NCI-H1417 treated with DMSO at 0.1 percent for 48 hours (cell line): ENCODE measurements at places on chromosomes 7 and 10.

GRCh38 chr10:127887541-127888415 is 5.0 kb downstream of the CLRN3 start:
- no peak for DNase-seq

- DNase-seq, result no peak
Measured at GRCh38 chr7:102079140-102080018, 207.3 kb upstream of the SH2B2 start.

- no peak for DNase-seq
Measured at GRCh38 chr10:43820663-43821062, 172.0 kb upstream of the ZNF32 start.

DNA sequence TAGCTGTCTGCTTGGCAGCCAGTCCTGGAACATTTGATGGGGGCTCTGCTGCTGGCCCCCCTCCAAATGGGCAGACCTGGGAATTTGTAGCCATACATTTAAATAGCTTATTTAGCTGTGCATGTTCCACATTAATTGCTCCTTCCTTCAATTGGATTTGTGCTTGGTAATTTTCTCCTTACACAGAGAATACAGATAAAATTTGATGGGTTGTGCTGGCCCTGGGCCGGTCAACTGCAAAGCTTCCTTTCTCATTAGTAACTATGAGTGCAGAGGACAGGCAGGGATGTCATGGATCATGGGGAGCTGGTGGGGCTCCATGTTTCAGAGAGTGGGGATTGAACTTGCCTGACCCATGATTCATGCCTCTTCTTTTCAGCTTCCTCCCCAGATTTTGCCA is 201.5 kb upstream of the GHITM start:
- no peak for DNase-seq

GRCh38 chr7:100875356-100875751 is 451 bp downstream of the SRRT start:
- DNase-seq, result no peak

DNA sequence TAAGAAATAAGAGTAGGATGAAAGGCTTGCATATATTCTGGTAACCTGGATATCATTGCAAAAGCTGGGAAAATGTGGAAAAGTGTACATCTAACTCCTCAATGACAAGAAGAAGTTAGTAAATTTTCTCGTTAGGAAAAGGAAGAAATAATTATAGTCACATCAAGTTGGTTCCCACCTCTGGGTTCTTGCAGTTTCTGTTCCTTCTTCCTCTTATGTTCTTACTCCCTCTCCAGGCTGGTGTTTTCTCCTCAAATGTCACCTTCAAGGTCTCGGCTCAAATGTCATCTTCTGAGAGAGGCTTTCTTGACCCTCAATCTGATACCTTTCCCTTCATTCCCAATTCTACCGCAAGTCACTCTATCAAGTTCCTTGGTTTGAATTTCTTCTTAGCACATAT is 64.4 kb downstream of the ENTPD1 start:
- DNase-seq, result no peak

GRCh38 chr7:77288676-77289320 is 89.2 kb upstream of the FGL2 start:
- no peak for DNase-seq

DNA sequence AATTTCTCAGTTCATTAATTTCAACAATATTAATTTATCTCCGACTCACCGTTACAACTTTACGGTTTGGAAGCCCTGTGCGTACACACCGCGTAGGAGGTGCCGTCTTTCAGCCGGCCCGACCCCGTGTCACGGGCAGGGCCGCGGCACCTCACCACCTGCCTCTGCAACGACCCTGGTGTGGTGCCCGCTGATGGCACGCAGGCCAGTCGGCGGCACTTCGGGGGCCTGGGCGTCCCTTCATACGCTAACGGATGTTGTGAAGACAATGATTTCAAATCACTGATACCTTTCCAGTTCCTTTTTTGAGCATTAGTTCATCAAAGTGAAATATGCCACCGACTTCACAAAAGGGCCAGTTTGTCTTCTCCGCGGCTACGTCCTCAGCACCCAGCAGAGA is 125.3 kb downstream of the EBF3 start:
- no peak for DNase-seq

DNA sequence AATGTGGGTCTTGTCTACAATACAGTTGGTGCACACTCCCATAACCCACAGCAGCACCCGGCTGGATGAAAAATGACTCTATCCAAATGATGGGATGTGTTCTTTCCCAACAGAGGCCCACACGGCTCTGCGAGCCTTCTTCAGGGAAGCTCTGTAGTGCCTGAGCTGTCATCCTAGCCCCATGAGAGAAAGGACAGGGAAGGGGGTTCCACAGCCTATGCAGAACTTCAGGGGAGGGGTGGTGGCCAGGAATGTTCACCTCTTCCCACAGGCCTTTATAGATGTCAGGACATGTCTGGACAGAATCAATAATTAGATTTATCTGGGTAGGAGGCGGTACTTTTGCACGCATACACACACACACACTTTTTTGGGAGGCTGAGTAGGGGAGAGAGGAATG is 109.0 kb downstream of the JCAD start:
- DNase-seq, result no peak

DNA sequence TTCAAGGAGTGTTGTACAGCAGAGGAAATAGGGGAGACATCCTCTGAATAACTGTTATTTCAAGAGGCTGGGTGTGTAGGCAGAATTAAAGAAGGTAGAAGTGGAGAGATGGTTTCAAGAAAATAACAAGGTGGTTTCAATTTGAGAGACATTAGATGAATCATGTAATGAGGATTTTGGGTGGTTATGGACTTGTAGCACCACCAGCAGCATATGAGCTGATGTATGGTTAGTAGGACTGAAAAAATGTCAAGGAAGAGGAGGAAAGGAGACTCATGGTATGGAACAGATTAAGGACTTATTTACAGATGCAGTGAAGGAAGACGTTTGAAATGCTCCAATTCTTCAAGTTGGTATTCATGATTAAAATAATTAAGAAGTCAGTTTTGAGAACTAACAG is 166.2 kb downstream of the EXOC4 start:
- DNase-seq, result no peak

DNA sequence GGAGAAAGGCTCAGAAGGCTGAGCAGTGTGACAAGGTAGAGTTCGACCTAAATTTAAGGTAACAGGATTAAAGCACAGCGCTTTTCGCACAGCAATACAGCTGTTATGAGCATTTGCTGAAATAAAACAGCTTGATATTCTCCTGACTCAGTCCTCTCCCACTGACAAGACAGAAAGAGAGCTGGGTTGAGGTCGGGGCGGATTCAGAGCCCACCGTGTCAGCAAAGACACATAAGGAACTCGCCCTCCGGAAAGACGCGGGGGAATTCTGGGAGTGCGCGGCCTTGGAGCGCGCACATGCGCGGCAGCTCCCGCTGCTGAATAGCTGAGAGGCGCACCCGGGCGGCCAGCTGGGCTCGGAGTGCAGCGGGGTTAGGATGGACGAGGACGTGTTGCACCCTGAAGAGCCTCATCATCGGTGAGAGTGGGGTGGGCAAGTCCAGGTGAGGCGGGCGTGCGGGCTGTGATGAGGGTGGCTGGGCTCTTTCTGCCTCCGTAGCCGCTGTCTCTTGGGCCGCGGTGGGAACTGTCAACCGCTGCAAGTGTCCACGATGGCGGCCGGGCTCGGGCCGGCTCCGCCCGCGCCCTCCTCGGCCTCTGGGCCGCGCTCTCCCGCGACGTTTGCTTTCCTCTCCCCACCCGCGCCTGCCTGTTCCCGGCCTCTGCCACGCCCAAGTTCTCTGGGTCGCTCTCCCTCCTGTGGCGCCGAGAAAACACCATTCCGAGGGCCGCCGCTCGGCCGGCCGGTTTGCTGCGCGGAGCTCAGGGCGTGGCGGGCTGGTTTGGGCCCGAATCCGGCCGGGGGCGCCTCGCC is 120.6 kb downstream of the LYZL1 start:
- DNase-seq, result no peak

GRCh38 chr7:97006055-97006815 is 882 bp downstream of the DLX6 start:
- DNase-seq, result no peak

GRCh38 chr7:121038717-121039509 is 50.4 kb downstream of the CPED1 start:
- DNase-seq, result no peak

- no peak for DNase-seq
Measured at GRCh38 chr10:104816501-104816900, 175.4 kb downstream of the SORCS3 start.

GRCh38 chr10:96334616-96335526 is 23.9 kb downstream of the OPALIN start:
- no peak for DNase-seq

GRCh38 chr7:69780379-69780778 is 182.1 kb downstream of the AUTS2 start:
- peak; percentile 88 for DNase-seq

DNA sequence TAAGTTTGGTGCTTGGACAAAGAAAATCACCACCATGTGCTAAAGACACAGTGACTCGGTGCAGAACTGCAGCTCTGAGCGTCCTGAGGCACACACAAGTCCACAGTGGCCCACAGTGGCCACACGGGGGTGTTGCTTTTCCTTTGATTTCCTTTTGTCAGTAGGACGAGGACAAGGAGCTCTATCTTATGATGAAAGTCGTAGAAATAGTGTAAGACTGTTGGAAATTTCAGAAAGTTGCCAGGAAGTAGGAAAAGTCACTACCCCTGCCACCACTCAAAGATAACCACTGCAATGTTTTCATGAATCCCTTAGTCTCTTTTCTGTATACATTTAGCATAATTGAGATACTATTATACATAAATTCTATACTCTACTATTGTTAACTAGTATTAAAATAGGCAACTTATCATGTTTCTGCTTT is 146.0 kb downstream of the TNS3 start:
- no peak for DNase-seq

DNA sequence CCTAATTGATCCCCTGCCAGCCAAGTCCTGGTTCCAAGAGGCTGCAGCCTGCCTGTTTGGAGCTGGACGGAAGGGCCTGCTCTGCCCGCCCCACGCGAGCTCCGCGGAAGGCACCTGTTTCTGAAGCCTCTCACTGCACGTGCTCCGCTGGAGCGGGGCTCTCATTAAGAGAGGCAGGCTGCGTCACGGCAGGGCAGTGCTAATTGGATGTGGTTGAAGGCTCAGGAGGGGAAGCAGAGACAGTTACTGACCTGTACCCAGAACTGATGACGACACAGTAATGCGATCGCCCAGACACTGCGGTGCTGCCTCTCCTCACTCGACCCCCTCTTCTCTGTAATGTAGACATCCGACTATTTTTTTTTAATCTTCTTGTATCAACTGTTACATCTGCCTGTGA is 411.1 kb upstream of the MGMT start:
- DNase-seq, result no peak

- DNase-seq, result no peak
Measured at GRCh38 chr7:47419471-47419870, 162.4 kb downstream of the TNS3 start.

GRCh38 chr10:97768322-97769315 is 3.2 kb downstream of the SFRP5 start:
- no peak for DNase-seq

- DNase-seq, result no peak
Measured at GRCh38 chr10:126536656-126537055, 133.8 kb downstream of the C10orf90 start.

DNA sequence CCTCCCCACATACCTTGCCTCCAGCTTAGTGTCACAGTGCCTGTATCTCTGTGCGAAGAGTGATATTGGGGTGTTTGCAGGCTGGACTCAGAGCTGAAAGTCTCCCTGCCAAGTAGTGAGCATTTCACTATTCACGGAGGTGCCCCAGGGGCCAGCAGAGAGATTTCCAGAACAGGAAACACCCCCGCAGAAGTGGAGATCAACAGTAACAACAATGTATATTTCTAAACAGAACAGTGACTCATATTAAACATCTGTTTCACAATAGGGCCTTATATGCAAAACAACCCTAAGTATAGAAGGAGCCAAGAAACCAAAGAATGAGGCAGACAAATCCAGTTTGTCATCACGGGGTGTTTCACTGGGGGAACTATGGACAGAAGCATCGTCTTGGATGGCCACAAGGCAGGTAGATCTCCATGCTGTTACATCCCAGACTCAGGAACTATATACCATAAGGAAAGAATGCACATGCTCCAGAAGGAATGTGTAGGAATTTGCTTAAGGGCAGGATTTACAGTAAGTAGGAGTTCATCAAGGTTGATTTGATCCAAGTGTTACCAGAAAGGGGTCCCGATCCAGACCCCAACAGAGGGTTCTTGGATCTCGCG is 29.3 kb upstream of the CCL24 start:
- no peak for DNase-seq

GRCh38 chr7:127208860-127209259 is 43.9 kb downstream of the GRM8 start:
- DNase-seq, result no peak

GRCh38 chr7:96314402-96315124 is 7.3 kb downstream of the SLC25A13 start:
- DNase-seq, result no peak

DNA sequence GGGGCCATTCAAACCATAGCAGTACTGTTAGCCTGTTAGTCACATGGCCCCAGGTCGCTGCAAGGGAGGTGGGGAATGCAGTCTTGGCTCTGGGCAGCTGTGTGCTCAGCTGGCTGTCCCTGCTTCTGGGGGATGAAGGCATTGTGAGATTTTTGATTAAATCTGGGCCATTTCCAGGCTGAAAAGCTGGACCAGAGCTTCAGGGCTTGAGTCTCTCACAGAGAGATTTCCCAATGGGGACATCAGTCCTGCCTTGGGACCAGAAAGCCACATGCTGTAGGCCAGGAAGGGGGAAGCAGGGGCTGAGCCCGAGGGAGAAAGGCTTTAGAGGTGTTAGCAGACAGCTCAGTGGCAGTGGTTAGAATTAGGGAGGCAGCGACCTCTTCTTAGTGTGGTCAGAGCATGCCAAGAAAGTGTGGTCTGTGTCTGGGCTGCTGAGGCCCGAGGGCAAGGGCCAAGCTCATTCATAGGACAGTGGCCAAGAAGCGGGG is 33.6 kb downstream of the PALD1 start:
- no peak for DNase-seq

DNA sequence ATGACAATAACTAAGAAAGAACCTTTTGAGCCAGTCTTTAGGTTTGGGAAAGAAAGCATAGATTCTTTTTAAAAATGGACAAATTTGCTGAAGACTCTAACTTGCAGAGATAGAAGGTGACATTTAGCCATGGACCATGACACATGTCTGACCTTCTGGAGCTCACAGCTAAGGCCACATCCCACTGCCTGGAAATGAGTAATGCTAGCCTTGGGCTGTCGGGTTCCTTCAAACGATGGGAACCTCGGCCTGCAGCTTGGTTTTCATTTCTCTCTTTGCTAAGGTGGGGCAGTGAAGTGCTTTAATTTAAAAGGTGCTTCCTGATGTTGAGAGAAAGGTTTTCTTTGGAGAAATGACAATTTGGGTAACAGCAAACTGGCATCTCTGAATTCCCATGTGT is 223.2 kb downstream of the FANK1 start:
- no peak for DNase-seq

DNA sequence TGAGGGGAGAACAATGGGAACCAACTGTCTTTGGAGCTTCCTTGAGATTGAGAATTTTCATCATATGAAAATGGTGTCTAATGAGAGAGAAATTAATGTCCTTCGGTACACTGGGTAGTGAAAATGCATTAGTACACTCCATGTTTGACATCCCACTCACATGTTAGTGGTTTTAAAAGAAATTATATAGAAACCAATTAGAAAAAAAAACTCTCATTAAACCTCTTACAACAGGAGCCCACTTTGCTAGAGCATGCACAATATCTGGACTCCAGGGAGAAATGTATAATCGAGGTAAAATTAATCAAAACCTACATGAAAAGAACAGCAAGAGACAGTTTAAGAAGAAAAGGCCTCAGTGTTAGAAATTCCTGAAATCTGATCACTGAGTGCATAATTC is 79.2 kb upstream of the KCNIP2 start:
- DNase-seq, result no peak
